ENCODE measurements at places on chromosomes 11 and 22.

- DNase-seq = no peak
These were observed 47.0 kb downstream of the STIM1 start for GRCh38 chr11:3902441-3902840.

GRCh38 chr22:38114484-38115398, 4.3 kb upstream of the BAIAP2L2 start:
- peak; percentile 79 for DNase-seq

DNA sequence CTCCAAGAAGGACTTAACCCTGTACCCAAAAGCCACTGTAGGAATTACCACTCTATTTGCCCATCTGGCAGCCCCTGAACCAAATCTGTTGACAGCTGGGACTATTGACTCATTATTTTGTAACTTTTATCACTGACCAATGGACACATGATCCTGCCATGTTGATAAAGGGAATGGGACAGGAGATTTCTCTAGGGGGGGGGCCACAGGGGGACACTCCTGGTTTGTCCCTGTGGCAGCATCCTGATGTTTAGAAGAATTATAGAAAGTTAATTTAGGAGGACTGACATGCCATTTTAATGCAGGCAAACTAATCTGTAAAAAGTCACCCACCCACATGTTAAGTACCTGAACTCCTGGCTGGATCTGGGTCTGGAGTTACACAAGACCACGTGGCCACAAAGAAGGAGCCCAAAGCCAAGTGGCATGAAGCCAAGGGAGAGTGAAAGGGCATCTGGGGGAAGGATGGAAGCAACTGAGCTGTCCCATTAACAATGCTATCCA, 558.1 kb downstream of the ETS1 start:
- DNase-seq = no peak

GRCh38 chr11:3229673-3230630, 2.3 kb downstream of the MRGPRE start:
- DNase-seq = no peak

- DNase-seq = no peak
These were observed 12.4 kb upstream of the MTMR3 start for GRCh38 chr22:29870574-29870973.

- DNase-seq = no peak
These were observed 21.0 kb upstream of the AMOTL1 start for GRCh38 chr11:94747146-94747545.

GRCh38 chr11:129937592-129938238, 42.3 kb upstream of the NFRKB start:
- DNase-seq = no peak

DNA sequence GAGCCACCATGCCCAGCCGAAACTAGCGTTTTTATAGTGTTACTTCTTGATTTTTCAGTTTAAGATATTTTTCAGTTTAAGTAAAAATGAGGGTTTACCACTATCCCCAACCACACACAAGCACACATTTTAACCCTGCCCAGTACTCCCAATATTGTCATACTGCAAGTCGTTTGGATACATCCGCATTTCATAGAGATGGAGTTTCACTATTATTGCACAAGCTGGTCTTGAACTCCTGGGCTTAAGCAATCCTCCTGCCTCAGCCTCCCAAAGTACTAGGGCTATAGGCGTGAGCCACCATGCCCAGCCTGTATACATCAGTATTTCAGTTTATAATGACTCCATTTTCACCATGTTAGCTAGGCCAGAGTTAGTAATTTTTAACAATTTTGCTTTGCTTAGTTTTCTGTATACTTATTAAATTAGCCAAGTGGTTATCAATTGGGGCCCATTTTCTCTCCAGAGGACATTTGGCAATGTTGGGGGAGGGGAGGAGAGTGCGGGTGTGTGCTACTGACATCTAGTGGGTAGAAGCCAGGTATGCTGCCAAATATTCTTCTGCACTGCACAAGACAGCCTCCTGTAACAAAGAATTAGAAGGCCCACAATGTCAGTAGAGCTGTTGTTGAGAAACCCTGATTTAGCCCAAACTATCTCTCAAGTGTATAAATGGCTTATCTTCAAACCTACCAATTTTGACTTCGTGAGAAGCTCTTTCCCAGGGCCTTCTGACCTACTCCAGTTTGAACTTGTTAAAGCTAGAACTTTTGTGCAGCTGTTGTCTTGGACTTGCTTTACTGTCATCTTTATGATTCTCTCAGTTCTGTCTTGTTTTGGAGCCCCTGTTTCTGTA, 7.3 kb downstream of the USP47 start:
- peak; percentile 39 for DNase-seq

DNA sequence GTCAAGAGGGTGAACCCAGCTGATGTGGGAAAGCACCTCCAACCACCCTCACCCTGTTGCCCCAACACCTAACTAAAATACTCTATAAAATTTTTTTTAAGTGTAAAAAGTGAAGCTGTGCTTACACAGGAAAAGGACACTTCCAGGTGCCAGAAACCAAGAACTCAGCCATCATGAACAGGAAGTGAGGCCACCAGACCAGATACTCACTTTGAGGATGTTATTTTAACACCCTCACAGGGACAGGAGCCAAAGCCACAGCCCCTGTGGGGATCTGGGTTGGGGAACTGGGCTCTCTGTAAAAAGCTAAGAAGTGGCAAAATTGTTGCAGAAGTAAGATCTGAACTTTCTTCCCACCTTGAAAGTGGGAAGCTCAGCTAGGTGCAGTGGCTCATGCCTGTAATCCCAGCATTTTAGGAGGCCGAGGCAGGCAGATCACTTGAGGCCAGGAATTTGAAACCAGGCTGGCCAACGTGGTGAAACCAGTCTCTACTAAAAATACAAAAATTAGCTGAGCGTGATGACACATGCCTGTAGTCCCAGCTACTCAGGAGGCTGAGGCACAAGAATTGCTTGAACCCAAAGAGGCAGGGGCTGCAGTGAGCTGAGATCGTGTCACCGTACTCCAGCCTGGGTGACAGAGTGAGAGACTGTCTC, 3.8 kb downstream of the RSPH14 start:
- no peak for DNase-seq

DNA sequence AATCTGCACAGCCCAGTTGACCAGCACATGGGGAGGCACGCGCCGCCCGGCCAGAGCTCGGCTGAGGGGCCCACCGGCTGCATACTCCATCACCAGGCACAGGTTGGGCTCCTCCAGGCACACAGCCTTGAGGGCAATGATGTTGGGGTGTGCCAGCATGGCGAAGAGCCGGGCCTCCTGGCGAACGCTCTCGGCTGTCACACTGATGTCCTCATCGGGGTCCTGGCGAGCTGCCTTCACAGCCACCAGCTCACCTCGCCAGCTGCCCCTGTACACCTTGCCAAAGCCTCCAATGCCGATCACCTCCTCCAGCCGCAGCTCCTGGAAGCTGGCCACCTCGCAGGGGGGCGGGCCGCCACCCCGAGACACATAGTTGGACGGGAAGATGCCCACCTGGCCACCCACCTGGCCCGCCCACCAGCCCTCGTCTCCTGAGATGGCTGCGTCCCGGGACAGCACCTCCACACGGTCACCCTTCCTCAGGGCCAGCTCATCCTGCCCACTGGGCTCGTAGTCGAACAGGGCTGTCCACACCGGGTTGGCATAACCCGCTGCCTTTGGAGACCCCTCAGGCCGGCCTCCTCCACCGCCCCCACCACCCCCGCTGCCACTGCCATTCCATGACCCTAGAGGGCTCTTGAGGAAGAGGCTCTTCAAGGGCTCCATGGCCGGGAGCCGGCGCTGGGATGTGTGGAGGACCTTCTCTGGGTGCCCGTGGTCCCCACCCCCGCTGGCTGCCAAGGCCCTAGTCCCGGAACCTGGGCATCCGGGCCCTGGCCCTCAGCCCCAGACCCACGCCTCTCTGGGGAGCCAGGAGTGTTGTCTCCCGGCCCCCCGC, 711 bp downstream of the MAP3K11 start:
- DNase-seq = no peak
